Thoracic aorta (tissue), 2 donors: ENCODE measurements at places on chromosomes 16 and 17. TPM values are rescaled to one million over a fixed set of nuclear protein-coding genes. Genes with fewer than 3 reads are reported as not detected.

DNA sequence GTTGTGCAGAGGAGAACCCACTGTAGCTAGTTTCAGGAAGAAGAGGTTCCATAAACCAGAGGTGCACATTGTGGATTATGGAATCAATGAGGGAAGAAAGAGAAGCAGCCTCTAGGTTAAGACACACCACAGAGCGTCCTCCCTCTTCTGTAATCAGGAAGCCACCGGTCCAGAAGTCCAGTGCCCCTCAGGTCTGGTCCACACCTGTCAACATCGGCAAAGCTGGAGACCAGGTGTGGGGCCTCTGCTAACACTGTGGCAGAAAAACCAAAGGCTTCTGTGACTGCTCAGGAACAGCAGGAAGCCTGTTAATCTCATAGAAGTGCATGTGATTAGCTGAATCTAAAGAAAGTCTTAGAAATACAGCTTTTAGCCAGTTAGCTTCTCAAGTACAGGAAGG lies 23.3 kb downstream of the LIMD2 start:
- DNase-seq: no peak
- H3K27me3 ChIP-seq: no peaks in the 10 kb centered on the region
- H3K36me3 ChIP-seq: peaks cover 6% of the 10 kb centered on the region

DNA sequence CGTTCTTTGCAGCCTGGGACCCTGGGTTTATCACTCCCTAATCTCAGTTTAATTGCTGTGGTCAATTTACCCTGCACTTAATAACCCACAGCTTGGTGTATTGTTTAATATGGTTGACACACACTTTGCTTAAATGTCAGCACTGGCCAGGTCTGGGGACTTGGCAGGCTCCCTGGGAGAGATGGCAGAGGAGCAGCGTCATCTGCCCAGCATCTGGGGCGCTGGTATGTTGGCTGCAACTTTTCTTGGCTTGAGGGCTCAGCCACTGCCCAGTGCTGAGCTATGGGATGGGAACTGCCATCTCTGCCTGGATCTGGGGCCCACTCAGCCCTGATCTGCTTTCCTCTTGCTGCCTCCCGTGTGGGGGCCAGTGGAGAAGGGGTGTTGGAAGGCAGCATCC lies 115.7 kb upstream of the IRX3 start:
- no peaks in the 10 kb centered on the region for H3K36me3 ChIP-seq
- no peak overlapping the region for H3K27ac ChIP-seq
- no peaks in the 10 kb centered on the region for H3K4me1 ChIP-seq
- DNase-seq: no peak
- H3K27me3 ChIP-seq: no peaks in the 10 kb centered on the region

GRCh38 chr17:74117087-74117698 lies 86.3 kb upstream of the RPL38 start:
- no peak for DNase-seq
- no peak overlapping the region for H3K4me3 ChIP-seq
- no peaks in the 10 kb centered on the region for H3K36me3 ChIP-seq
- H3K27ac ChIP-seq: no peak overlapping the region

The CDYL2 gene
- 20.4 TPM for total RNA-seq

GRCh38 chr17:40072040-40072734 lies 9.4 kb downstream of the THRA start:
- peak overlapping the region; percentile 54 for H3K4me3 ChIP-seq
- H3K36me3 ChIP-seq: peaks cover 14% of the 10 kb centered on the region
- peak overlapping the region; percentile 92 for H3K27ac ChIP-seq
- H3K27me3 ChIP-seq: no peaks in the 10 kb centered on the region
- peaks cover 98% of the 10 kb centered on the region for H3K4me1 ChIP-seq

DNA sequence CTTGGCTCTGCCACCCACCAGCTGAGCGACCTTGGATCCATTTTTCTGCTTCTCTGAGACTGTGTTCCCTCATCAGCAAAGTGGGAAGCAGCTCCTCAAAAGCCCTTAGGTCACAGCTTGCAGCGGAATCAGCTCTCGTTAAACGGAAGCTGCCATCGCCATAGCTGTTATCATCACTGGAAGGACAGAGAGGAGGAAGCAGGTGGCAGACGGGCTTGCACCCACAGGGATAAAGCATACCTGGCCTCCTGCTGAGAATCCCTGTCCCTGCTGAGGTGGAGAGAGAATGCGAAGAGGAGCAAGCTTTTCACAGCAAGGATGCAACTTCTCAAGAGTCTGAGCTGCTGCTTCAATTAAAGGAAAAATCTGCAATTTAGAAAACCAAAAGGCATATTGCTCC lies 106.6 kb downstream of the CLEC16A start:
- no peak overlapping the region for H3K27ac ChIP-seq
- peaks cover 16% of the 10 kb centered on the region for H3K4me1 ChIP-seq
- peaks cover 27% of the 10 kb centered on the region for H3K36me3 ChIP-seq
- no peak for DNase-seq
- no peaks in the 10 kb centered on the region for H3K27me3 ChIP-seq

- H3K4me1 ChIP-seq: peaks cover 35% of the 10 kb centered on the region
- H3K27ac ChIP-seq: no peak overlapping the region
- H3K36me3 ChIP-seq: no peaks in the 10 kb centered on the region
- no peak for DNase-seq
Observed at GRCh38 chr17:57550668-57551315, 194.3 kb downstream of the CCDC182 start.

GRCh38 chr16:14249291-14250032 lies 178.3 kb downstream of the MRTFB start:
- H3K36me3 ChIP-seq: peaks cover 56% of the 10 kb centered on the region
- no peak for DNase-seq
- H3K4me1 ChIP-seq: no peaks in the 10 kb centered on the region
- H3K27ac ChIP-seq: no peak overlapping the region
- no peaks in the 10 kb centered on the region for H3K27me3 ChIP-seq

DNA sequence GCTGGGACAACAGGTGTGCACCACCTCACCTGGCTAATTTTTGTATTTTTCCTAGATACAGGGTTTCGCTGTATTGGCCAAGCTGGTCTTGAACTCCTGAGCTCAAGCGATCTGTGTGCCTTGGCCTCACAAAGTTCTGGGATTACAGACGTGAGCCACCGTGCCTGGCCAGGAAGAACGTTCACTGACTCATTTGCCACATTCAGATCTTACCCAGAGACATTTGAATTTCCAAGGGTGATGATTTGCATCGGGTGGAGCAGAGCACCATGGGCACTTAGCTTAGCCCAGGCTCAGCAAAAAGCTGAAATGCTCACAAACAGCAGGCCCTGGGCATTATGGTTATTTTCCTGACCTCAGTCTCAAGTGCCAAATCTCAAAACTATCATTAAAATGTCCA lies 14.5 kb upstream of the ADORA2B start:
- H3K4me1 ChIP-seq: no peaks in the 10 kb centered on the region
- no peak overlapping the region for H3K27ac ChIP-seq
- H3K36me3 ChIP-seq: no peaks in the 10 kb centered on the region
- no peak overlapping the region for H3K4me3 ChIP-seq
- no peaks in the 10 kb centered on the region for H3K27me3 ChIP-seq

The MARCHF10 gene
- not detected for total RNA-seq

The CES1 gene
- 24.8 TPM for total RNA-seq

DNA sequence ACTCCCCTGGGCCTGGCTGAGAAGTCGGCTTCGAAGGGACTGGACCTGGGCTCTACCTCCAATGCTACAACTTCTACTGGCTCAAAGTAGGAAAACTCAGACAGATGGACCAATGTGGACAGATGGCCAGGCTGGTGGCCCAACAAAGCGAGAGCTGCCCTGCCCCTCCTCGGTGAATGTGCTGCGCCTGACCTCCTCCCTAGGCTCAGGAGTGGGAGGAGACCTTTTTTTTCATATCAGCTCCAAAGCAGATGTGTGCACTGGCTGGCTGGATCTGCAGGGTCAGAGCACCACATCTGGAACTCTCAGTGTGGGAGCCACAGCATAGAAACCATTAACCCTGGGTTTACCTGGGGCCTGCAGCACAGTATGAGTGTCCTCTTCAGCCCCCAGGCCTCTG lies 20.8 kb downstream of the ATP6V0D1 start:
- no peak overlapping the region for H3K4me3 ChIP-seq
- H3K27me3 ChIP-seq: no peaks in the 10 kb centered on the region
- peaks cover 70% of the 10 kb centered on the region for H3K4me1 ChIP-seq

The PIPOX gene
- total RNA-seq: 4.3 TPM

DNA sequence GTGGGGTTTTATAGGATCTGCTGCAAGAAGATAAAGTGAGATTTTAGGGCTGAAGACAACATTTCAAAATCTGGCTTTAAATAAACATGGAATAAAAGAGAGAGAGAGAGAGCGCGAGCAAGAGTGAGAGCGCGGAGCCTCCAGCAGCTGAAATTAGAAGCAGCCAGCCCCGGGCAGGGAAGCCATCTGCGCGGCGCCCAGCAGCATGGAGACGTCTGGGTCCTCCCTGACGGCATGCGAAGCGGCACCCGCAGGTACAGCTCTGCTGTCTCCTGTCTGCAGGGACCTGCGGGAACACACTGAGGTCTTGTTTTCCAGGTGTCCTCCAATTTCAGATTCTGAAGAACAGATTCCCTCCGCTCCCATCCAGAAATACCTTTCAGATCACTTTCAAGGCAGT lies 7.9 kb upstream of the BAIAP2 start:
- H3K4me3 ChIP-seq: no peak overlapping the region
- H3K36me3 ChIP-seq: no peaks in the 10 kb centered on the region
- no peak for DNase-seq
- no peak overlapping the region for H3K27ac ChIP-seq

DNA sequence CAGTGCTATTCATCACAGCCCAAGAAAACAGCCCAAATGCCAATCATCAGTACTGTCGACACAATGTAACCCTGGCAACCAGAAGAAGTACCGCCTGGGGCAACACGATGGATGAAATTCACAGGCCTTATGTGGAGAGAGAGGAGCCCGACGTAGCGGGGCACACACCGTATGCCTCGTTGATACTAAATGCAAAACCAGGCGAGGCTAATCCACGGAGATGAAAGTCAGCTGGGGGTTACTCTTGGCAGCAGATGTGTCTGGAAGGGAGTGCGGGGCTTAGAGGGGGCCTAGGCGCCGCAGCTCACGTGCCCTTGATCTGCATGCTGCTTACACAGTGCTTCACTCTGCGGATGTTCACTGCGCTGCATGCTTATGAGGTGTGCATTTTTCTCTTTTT lies 29.8 kb downstream of the ITGAE start:
- no peak for DNase-seq
- H3K36me3 ChIP-seq: no peaks in the 10 kb centered on the region
- no peaks in the 10 kb centered on the region for H3K27me3 ChIP-seq

- no peaks in the 10 kb centered on the region for H3K36me3 ChIP-seq
- H3K27me3 ChIP-seq: peaks cover 5% of the 10 kb centered on the region
- peaks cover 32% of the 10 kb centered on the region for H3K4me1 ChIP-seq
- peak overlapping the region; percentile 63 for H3K4me3 ChIP-seq
- DNase-seq: no peak
Observed at GRCh38 chr17:7440834-7441195, 1.5 kb downstream of the FGF11 start.

The KRT31 gene
- not detected for total RNA-seq

DNA sequence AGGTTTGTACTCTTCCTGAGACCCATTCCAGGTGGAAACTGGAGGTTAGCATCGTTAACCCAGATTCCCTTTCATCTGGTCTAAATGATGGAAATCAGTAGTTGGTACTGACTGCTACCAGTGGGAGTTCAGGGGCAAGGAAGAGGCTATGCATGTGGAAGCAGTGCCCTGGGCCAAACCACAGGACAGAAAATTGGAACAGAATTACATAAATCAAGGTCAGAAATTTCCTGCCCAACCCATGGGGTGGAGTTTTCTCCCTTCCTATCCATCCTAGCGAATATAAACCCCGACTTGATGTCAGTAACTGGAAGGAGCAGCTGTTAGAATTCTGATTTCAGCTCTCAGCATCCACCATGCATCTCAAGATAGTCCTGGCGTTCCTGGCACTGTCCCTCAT lies at the start of gene AOC2:
TSS of gene AOC2 (plus strand) at position 310 of the 400 bp plus-strand sequence. CDS start at position 357, 47 bp downstream.
- H3K4me1 ChIP-seq: peaks cover 13% of the 10 kb centered on the region
- DNase-seq: no peak
- peak within 1 kb of the TSS; percentile 16 for H3K27ac ChIP-seq
- H3K27me3 ChIP-seq: no peaks in the 10 kb centered on the region

- no peak for DNase-seq
- H3K27me3 ChIP-seq: no peaks in the 10 kb centered on the region
- H3K4me1 ChIP-seq: peaks cover 2% of the 10 kb centered on the region
- no peaks in the 10 kb centered on the region for H3K36me3 ChIP-seq
Observed at GRCh38 chr16:77214411-77215138, 15.4 kb downstream of the SYCE1L start.

The CLEC18A gene
- total RNA-seq: 21.9 TPM

The ABCC3 gene
- 143 TPM for total RNA-seq

The KRTAP3-2 gene
- not detected for total RNA-seq

GRCh38 chr16:26220894-26221293 lies 529.1 kb downstream of the HS3ST4 start:
- DNase-seq: no peak
- no peaks in the 10 kb centered on the region for H3K36me3 ChIP-seq
- no peaks in the 10 kb centered on the region for H3K27me3 ChIP-seq
- no peak overlapping the region for H3K4me3 ChIP-seq
- no peaks in the 10 kb centered on the region for H3K4me1 ChIP-seq

The ZNF174 gene
- 16.8 TPM for total RNA-seq

GRCh38 chr17:73404246-73404645 lies 92.4 kb upstream of the CDC42EP4 start:
- no peaks in the 10 kb centered on the region for H3K36me3 ChIP-seq
- H3K27ac ChIP-seq: no peak overlapping the region
- H3K4me1 ChIP-seq: no peaks in the 10 kb centered on the region
- DNase-seq: no peak
- no peaks in the 10 kb centered on the region for H3K27me3 ChIP-seq
- H3K4me3 ChIP-seq: no peak overlapping the region

GRCh38 chr16:78931678-78932077 lies 668.9 kb downstream of the MAF start:
- no peak overlapping the region for H3K4me3 ChIP-seq
- H3K27me3 ChIP-seq: no peaks in the 10 kb centered on the region
- no peak for DNase-seq
- no peaks in the 10 kb centered on the region for H3K4me1 ChIP-seq

The CHST4 gene
- total RNA-seq: not detected

GRCh38 chr16:57229079-57229478 lies 16.0 kb upstream of the ARL2BP start:
- no peaks in the 10 kb centered on the region for H3K27me3 ChIP-seq
- DNase-seq: no peak
- H3K36me3 ChIP-seq: peaks cover 69% of the 10 kb centered on the region
- no peak overlapping the region for H3K27ac ChIP-seq
- no peaks in the 10 kb centered on the region for H3K4me1 ChIP-seq

The RPL19 gene
- 2,278 TPM for total RNA-seq

DNA sequence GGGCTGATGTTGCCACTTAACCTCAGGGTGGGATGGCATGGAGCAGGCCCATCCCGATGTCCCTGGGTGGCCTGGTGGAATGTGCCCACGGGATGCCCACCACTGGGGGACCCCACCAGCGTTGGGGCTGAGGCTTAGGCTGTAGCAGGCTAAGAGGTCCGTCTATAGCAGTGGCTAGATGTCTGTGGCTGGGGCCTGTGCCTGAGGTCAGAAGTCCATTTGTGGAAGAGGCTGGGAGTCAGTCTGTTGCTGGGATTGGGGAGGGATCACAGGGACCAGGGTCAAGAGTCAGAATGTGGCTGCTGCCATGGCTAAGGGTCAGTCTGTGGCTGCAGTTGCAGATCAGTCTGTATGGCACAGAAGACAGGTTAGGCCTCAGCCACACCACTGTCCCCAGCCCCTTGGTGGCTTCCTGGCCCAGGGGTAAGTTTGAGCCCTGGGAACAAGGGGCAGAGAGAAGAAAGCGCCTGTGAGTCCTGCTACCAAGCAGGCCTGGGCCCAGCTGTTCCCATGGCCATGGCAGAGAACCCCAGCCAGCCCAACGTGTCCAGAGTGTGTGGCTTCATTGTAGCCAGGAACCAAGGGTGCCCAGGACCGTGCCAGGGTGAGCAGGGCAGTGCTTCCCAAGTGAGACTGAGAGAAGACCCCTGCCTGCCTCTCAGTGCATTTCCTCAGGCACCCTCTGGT lies 35.7 kb downstream of the RAI1 start:
- no peak overlapping the region for H3K4me3 ChIP-seq
- H3K27ac ChIP-seq: no peak overlapping the region
- no peaks in the 10 kb centered on the region for H3K36me3 ChIP-seq

The NACA2 gene
- total RNA-seq: not detected
